ENCODE measurements at places on chromosomes 2 and 18. TPM values are rescaled to one million over a fixed set of nuclear protein-coding genes. Genes with fewer than 3 reads are reported as not detected.

The MCFD2 gene
- total RNA-seq, result 79.8 TPM

- no peaks in the 10 kb centered on the region for H3K27me3 ChIP-seq
- H3K27ac ChIP-seq, result no peak overlapping the region
- H3K36me3 ChIP-seq, result peaks cover 18% of the 10 kb centered on the region
- H3K4me1 ChIP-seq, result no peaks in the 10 kb centered on the region
These were observed 59.3 kb downstream of the HDLBP start for GRCh38 chr2:241256168-241256545.

DNA sequence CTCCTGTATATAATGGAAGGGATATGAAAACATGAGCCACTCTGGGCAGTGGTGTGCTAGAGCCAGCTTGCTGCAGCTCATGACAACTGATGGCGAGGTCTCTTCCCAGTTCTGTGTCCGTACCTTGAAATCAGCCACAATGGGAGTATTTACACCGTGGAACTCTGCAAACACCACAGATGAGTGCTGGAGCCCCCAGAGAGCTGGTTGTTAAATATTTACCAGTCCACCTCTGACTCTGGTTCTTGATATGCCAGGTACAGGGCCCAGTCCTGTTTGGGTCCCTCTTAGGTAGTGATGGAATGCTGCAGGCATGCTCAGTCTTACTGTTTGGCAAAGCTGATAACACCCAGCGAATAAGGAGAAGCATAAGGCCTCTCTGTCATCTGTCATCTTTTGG lies 116.1 kb upstream of the GLI2 start:
- H3K4me3 ChIP-seq, result no peak overlapping the region
- no peaks in the 10 kb centered on the region for H3K36me3 ChIP-seq
- no peak for DNase-seq

The PCARE gene
- total RNA-seq, result not detected

DNA sequence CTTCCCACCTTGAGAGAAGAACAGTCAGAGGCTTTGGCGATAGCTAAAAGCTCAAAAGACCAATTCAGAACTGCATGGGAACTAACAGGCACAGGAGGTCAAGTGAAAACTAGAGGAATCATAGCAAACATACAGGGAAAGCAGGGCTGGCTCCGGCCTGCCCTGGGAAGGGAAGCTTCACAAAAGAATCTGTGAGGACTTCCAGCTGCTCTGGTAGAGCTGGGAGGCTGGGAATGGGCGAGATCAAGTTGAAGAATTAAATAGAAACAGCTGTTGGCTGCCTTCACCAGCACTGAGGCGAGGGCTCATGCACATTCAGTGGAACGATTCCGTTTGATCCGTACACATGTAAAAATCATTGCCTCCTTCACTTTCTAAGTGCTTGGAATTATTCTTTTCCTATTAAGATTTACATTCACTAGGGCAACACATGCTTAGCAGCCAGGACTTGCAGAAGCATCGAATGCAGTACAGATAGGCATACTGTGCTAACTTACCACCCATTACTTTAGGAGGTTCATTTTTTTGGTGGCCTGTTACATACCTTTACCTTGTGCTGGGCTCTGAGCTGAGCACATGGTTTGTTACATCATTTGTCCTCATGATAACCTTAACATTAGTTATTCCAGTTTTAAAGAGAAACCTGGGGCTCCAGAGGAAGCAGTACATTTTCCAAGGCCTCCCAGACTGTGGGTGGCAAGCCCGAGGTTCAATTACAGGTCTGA lies 125.4 kb upstream of the RNF152 start:
- no peaks in the 10 kb centered on the region for H3K36me3 ChIP-seq
- H3K4me1 ChIP-seq, result no peaks in the 10 kb centered on the region
- H3K4me3 ChIP-seq, result no peak overlapping the region
- no peak overlapping the region for H3K27ac ChIP-seq
- H3K27me3 ChIP-seq, result no peaks in the 10 kb centered on the region

GRCh38 chr2:55161295-55162210 lies 70.5 kb downstream of the CLHC1 start:
- no peaks in the 10 kb centered on the region for H3K27me3 ChIP-seq
- H3K27ac ChIP-seq, result no peak overlapping the region
- H3K4me1 ChIP-seq, result peaks cover 41% of the 10 kb centered on the region

DNA sequence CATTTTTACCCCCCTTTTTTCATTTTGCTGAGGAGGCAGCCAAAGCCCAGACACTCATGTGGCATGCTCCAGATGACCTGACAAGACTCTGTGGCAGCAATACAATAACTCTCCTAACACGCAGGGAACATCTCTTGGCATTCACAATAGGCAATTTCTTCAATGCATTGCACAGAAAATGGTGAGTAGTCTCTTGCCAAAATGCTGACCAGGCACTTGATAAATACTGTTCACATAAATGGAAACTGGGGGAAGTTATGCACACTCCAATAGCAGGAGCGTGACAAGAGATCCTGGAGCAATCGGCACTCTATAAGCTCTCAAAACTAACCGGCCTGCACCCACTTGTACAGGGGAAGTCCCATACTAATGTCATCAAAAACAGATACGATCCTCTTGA lies 66.3 kb downstream of the NBAS start:
- peaks cover 23% of the 10 kb centered on the region for H3K36me3 ChIP-seq
- no peaks in the 10 kb centered on the region for H3K27me3 ChIP-seq
- H3K4me3 ChIP-seq, result no peak overlapping the region
- DNase-seq, result no peak
- peaks cover 17% of the 10 kb centered on the region for H3K4me1 ChIP-seq
- no peak overlapping the region for H3K27ac ChIP-seq

All from neural crest cell (in vitro differentiated cells).